ENCODE measurements at places on chromosomes 4 and X.
A peak's percentile ranks its signal among the peaks of the same experiment; 100 is the strongest.

- no peak for DNase-seq
Measured at GRCh38 chr4:40423735-40424134, 88.6 kb downstream of the CHRNA9 start.

DNA sequence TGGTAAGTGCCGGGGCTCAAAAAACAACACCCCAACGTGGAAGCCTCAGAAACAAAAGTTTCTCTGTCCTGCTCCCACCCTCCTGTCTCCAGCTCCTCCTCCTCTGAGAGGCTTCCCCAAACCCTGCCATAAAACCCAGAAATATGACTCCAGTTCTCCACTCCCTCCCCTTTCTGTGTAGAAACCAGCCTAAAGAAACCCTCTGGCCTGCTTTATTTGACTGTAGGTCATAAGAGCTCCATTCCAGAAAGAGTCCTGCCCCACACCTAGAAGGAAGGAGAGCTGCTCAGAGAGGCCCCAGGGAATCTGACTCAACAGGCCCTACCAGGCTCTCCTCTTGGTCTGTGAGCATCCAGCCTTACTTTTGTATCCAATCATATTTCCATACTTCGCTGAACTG, 872 bp upstream of the S100P start:
- no peak for DNase-seq

DNA sequence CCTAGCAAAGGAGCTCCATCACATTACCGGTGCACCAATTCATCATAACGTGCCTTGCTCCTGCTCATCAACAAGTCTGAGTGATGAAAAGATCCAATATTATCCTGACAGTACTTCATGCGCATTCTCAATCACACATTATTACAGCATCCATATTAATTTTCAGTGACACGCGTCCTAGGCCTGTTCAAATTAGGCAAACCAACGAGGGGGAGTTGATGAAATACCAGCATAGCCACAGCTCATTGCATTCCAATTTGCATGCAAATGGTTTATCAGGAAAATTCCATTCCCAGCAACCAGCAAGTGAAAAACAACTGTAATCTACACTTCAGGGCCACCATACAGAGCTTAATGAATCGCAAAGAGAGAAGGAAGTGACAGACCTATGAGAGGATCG, 236.9 kb downstream of the DCLK2 start:
- DNase-seq, result no peak

- no peak for DNase-seq
Measured at GRCh38 chr4:91111556-91111955, 984.4 kb downstream of the CCSER1 start.

GRCh38 chr4:87042986-87043820, 108.4 kb downstream of the AFF1 start:
- DNase-seq, result no peak

DNA sequence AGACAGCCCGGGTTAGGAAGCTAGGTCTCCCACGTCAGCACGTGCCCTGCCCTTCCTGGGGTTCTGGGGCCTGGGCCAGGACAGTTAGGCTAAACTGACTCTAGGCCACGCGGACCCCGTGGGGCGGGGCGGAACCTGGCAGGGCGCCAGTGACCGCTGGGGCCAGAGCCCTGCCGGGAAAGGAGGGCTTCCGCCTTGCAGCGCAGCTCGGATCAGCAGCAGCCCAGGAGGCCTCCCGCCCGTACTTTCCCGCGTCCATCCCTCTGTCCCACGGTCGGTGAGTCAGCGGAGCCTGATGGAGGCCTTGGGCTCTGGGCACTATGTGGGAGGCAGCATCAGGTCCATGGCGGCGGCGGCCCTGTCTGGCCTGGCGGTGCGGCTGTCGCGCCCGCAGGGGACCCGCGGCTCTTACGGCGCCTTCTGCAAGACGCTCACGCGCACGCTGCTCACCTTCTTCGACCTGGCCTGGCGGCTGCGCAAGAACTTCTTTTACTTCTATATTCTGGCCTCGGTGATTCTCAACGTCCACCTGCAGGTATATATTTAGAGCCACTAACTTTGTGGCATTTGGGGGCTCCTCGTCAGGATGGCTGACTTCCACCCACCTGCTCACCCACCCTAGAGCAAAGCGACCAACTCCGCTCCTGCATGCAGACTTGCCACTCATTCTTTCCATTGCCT, at the start of gene SMIM10:
Gene SMIM10, plus strand, starts transcription at position 191 of the 681 bp plus-strand sequence. Its CDS starts 105 bp downstream, at position 296.
- peak; percentile 0 for DNase-seq

- DNase-seq, result no peak
Measured at GRCh38 chr4:44722001-44722400, 4.4 kb downstream of the GNPDA2 start.

GRCh38 chrX:31038575-31039326, 33.1 kb downstream of the FTHL17 start:
- DNase-seq, result no peak

GRCh38 chr4:35934320-35934981, 309.9 kb downstream of the ARAP2 start:
- no peak for DNase-seq

DNA sequence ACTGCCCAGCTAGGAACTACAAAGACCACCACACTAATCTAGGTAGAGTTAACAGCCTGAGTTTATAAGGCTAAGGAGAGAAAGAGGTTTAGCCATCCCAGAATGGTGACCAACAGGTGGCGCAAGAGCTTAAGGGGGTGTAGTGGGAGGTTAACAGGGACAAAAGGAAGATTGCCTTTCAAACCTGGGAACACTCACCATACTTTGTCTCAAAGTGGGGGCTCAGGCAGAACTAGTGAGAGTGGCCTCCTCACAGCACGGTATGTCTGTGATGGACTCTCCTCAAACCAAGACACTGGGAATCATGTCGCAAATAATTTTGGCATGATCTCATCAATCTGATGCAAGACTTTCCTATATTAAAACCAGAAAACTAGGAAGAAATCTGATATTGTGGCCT, 23.4 kb downstream of the CCNI start:
- DNase-seq, result no peak

GRCh38 chrX:71870208-71871098, 40.2 kb upstream of the NHSL2 start:
- DNase-seq, result no peak

- no peak for DNase-seq
Measured at GRCh38 chr4:105912633-105913032, 17.4 kb downstream of the NPNT start.

DNA sequence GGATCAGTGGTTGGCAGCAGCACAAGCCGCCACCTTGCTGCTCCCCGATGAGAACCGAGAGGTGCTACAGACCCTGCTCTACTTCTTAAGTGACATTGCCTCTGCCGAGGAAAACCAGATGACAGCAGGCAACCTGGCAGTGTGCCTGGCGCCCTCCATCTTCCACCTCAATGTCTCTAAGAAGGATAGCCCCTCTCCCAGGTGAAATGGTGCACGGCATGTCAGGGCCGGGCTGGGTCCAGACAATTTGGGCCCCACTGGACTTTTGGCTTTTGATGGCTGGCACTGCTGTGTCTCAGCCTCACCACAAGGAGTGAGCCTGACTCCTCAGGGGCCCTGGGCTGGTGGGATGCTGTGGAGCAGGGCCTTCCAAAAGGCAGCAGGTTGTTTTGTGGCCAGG, 74.1 kb downstream of the STARD8 start:
- DNase-seq, result no peak

GRCh38 chr4:77100234-77100633, 24.4 kb upstream of the CCNI start:
- no peak for DNase-seq

GRCh38 chr4:29717287-29718057, 1002.7 kb upstream of the PCDH7 start:
- no peak for DNase-seq

DNA sequence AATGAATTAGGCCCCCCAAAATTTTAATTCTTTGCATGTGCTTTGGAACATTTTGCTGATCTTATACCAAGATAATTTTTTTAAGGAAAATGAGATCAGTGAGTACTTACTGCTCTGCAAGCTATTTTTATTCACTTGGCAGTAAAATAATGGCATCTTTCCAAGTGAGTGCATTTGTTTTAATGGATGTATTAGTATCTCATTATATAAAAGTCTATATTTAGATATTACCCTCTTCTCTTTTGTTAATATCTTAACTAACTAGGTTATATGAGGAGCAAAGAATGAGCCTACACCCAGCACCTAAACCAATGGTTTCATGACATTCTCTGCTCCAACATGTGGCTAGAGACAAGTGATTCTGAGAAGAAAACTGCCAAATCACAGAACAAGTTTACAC, 21.1 kb upstream of the ARAF start:
- DNase-seq, result no peak

- no peak for DNase-seq
Measured at GRCh38 chr4:88698519-88698918, 890 bp upstream of the NAP1L5 start.

DNA sequence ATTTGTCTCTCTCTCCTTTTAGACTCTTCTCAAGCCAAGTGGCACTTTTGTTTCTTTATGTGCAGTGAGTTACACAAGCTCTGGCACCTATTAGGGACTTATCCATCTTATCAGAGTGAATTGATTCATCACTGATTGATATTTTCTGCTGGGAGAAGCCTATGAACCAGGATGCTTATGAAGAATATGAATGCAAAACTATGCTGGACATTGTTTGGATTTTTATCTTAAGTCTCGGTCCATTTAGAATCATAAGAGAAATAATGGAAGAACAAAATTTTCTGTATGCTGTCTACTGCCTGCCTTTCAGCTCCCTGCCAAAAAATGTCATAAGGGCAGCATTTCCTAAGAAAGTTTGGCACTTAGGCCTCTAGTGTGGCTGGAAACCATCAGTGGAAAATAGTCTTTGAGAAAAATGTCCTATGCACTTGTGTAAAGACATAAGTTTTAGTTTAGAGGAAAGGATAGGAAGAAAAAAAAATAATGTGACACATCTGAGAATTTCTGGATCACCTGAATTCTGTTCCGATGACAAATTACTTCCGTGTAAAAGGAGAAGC, 365.7 kb upstream of the MAD2L1 start:
- DNase-seq, result no peak

DNA sequence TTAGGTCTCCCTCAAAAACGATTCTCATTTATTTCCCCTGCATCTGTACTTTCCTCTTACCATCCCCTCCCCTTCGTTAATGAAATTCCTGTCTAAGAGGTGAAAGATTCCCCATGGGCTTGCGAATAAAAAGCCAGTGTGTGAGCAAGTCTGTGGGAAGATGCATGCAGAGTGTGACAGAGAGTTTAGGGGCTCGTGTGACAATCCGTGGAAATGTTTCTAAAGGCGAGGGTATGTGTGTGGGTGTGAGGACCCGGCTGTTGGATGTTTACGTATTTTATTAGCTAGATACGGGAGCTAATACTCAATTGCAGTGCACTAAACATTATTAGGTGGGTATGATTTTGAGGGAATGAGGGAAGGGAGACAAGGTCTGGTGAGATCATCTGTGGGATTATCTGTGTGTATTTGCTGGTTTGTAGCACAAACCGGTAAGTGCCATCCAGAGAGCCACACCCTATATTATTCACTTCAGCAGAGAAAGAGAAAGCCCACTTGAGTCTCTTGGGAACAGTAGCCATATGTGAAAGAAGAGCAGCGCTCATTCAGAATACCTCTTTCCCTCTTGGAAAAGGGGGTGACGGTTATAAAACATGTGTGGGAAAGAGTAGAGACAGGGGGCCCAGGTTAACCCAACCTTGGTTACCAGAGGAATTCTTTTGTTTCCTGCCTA, 893 bp upstream of the HOPX start:
- DNase-seq, result no peak

- no peak for DNase-seq
Measured at GRCh38 chrX:136880003-136880451, 498 bp downstream of the RBMX start.

GRCh38 chr4:153989505-153989904, 200.6 kb upstream of the SFRP2 start:
- DNase-seq, result no peak

GRCh38 chr4:82360298-82361177, 13.3 kb downstream of the HNRNPD start:
- DNase-seq, result no peak

- DNase-seq, result no peak
Measured at GRCh38 chr4:185317880-185318279, 77.8 kb downstream of the LRP2BP start.

- DNase-seq, result peak; percentile 4
Measured at GRCh38 chr4:109998867-109999584, 86.3 kb downstream of the EGF start.

DNA sequence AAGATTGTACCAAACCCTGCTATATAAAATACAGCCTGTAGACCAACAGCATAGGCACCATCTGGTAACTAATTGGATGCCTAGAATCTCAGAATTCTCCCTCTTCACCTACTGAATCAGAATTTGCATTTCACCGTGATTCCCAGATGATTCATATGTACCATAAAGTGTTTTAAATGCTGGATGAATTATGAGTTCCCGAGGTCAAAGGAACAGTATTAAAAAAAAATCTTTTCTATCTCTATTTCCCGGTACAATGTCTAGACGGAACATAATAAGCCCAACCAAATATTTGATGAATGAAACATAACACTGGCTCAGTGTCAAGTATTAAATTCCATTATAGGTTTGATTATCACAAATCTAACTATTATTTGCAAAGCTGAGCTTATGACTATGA, 280.0 kb downstream of the ANKRD50 start:
- DNase-seq, result no peak

DNA sequence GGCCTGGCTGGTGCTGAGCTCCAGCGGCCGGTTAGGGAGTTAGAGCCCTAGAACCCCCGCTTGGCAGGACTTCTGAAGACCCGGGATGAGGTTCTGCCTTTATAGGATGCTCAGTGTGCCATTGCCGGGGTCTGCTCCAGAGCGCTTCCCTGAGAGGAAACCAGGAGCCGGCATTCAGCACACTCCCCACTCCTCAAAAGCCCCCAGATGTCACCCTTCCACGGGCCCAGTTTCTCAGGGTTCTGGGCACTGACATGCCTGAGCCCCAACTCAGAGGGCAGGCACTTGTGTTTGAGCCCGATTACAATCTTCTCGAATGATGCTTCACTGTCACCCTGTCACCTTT, 6.5 kb downstream of the NKX3-2 start:
- DNase-seq, result no peak

DNA sequence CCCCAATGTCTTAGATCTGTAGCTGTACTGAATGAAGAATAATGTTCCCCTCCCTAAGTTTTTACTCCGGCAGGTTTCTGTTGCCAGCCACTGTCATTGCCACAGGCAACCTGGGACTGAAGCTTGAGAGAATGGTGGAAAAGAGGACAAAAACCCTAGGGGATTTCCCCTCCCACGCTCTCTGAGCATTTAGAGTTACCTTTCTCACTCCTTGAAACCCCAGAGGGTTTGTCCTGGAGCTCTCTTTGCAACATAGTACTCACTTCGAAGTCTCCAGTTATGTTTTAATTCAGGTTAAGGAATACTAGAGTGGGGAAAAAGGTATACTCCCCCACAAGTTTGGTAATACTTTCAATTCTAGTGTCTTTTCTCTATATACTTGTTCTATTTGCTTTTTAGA, 31.5 kb downstream of the F8 start:
- no peak for DNase-seq

- no peak for DNase-seq
Measured at GRCh38 chrX:107560980-107561379, 67.3 kb upstream of the PRPS1 start.

- no peak for DNase-seq
Measured at GRCh38 chr4:7879127-7879526, 60.5 kb downstream of the AFAP1 start.

DNA sequence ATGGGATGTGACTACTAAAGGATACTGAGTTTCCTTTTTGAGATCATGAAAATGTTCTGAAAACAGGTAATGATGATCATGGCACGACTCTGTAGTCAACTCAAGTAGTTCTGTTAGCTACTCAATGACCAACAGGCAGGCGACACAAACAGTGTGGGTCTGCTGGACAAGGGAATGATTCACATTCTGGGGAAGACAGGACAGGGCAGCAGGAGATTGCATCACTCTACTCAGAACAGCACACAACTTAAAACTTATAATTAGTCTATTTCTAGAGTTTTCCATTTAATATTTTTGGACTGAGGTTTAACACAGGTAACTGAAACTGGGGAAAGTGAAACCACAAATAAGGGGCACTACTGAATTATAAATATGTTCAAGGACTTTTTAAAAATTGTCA, 365.2 kb downstream of the PRDM5 start:
- no peak for DNase-seq
